Psoas muscle (tissue), 8 donors: ENCODE measurements at places on chromosomes 3 and 15. TPM values are rescaled to one million over a fixed set of nuclear protein-coding genes. Genes with fewer than 3 reads are reported as not detected.

DNA sequence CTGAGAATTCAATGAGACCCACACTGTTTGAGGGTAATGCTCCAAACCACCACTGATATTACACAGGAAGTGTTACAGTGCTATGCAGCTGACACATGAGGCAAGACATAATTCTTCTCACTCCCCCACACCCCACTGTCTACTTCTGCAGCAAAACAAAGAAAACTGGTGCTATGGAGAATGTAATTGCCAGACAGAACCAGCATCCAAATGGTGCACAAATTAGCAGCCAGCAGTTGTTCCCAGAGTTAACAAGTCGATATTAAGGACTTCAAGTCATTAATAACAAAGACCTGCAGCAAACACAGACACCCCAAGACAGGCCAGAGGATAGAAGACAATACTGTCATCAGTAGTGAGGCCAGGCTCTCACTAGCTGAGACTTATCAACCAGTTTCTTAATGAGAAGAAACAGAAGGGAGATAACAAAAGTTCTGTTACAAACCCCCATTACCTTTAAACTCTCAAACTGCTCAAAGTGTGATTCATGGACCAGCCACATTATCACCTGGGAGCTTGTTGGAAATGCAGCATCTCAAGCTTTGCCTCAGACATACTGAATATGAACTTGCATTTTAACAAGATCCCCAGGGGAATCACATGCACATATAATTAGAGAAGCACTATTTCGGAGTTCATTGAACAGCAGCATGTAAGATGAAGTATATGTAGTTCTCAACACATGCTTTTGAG lies 58.7 kb upstream of the FNDC3B start:
- no peak for DNase-seq

DNA sequence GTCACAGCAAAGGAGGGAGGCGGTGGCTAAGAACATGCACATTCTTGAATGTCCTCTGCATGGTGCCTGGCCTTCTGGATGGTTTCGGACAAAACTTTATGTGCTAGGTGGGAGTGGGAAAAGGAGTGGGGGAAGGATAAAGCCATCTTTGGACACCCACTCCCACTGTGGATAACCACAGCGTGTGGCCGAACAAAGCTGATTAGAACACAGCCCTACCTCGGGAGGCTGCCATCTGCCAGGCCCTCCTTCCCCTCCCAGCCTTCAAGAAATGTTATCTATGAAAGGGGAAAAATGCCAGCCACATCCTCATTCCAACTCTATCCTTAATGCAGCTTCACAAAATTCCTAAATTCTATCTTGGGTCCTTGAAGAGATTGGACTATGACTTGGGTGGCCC lies 18.8 kb downstream of the AMOTL2 start:
- no peak for DNase-seq

The BNIP2 gene
- 79.0 TPM for total RNA-seq

- DNase-seq: no peak
Observed at GRCh38 chr3:51798411-51798963, 19.4 kb upstream of the IQCF6 start.

GRCh38 chr15:99123713-99124451 lies 19.0 kb downstream of the SYNM start:
- DNase-seq: peak; percentile 91

- DNase-seq: no peak
Observed at GRCh38 chr3:15305359-15305844, 27.0 kb downstream of the SH3BP5 start.

- no peak for DNase-seq
Observed at GRCh38 chr3:175129571-175129970, 270.4 kb downstream of the NAALADL2 start.

GRCh38 chr3:51385621-51386091 lies 565 bp downstream of the MANF start:
- no peak for DNase-seq

The PLSCR5 gene
- not detected for total RNA-seq

GRCh38 chr3:108728934-108729333 lies 28.3 kb downstream of the RETNLB start:
- no peak for DNase-seq

DNA sequence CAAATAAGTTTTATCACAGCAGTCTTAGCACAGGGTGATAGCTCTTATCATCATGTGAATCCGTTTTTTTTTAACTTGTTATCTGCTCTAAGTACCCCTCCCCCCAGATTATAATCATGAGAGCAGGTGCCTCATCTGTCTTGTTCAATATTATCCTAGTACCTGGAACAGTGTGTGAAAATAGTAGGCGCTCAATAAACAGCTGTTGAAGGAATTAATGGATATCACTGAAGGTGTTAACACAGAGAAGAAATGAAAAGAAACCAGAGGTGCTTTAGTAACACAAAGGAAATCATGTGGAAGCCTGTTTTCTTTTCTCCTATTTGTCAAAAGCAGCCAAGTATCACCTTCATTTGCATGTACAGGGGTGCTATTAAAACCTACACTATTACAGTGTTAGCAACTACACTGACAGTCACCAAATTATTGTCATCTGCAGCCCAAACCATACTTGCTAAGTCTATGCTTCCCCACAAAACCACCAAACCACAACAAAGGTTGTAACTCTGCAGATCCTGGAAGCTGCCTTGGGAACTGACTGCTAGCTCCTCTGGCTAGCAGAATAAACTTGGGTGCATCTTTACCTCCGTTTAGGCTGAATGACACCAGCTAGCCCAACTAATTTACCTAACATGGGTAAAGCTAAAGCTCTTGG lies 2.9 kb downstream of the XPC start:
- DNase-seq: no peak

DNA sequence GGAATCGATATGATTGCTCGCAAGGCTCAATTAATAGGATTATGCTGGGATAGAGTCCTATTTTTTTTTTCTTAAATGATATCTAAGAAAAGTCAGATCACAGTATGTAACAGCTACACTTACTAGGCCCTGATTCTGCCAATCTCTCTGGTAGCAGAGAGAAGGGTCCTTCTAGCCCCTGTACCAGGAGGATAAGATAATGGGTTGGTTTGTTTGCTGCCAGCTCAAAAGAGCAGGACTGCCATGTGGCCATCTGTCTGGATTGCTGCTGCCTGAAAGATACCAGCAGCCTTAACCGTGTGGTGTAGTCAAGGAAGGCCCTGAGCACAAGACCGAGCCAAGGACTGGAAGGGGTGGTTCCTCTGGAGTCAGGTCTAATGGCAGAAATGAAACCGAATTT lies 236.4 kb downstream of the KLF13 start:
- DNase-seq: no peak

The NMD3 gene
- 44.2 TPM for total RNA-seq

DNA sequence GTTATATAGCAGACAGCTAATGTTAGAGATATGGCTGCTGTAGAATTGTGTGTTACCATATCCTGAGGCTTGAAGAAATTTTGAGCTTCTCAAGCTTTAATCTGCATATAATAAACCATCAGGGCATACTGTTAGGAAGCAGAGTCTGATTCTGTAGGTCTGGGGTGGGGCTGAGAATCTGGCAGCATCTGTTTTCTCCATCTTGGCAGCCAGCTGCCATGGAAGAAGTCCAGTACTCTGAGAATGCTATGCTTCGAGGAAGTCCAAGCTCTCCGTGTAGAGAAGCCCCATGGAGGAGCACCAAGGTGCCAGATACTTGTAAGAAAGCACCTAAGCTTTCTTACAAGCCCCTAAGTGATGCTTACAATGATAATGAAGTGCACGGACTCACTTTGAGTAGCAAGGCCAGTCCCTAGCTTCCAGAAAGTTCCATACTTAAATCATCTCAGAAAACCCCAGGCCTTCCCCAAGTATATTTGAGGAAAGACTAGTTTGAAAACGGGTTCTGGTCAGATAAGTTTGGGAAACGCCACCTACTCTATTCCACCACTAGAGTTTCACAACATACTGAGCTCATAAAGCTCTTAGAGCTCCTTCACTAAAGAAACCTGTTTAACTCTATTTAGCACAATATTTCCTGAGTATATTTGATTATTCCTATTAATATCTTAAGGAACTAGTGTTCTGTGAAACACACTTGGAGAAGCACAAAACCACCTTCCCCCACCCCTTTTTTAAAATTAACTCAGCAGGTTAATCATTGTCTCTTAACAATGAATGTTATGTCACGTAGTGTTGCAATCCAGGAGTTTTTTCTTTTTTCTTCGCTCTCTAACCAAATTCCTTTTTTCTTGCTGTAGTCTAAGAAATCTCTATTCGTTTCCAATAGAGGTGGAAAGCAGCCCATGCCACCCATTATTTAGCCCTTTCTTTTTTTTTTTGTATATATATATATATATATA lies 59.9 kb upstream of the RASGRP1 start:
- DNase-seq: no peak

The HCLS1 gene
- total RNA-seq: 9.2 TPM

GRCh38 chr3:20564966-20565365 lies 379.0 kb upstream of the SGO1 start:
- no peak for DNase-seq

DNA sequence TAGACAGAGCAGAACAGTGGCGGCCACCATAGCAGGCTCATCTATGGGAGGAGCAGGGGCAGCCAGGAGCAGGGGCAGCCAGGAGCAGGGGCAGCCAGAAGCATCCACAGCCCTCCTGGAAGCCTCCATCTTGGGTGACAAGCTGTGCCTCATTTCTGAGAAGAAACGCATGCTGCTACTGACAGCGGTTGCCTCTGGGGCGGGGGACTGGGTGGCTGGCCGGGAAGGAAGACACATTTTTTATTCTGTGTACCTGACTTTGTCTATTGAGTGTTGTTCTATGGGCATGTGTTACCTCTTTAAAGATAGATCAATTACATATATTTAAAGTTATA lies 71.5 kb upstream of the KLF13 start:
- DNase-seq: no peak

The RPL22L1 gene
- 16.7 TPM for total RNA-seq
